NCI-H345 (cell line): ENCODE measurements at places on chromosomes 2 and 18.

- DNase-seq, result no peak
Measured at GRCh38 chr2:234970477-234970882, 18.7 kb downstream of the SH3BP4 start.

DNA sequence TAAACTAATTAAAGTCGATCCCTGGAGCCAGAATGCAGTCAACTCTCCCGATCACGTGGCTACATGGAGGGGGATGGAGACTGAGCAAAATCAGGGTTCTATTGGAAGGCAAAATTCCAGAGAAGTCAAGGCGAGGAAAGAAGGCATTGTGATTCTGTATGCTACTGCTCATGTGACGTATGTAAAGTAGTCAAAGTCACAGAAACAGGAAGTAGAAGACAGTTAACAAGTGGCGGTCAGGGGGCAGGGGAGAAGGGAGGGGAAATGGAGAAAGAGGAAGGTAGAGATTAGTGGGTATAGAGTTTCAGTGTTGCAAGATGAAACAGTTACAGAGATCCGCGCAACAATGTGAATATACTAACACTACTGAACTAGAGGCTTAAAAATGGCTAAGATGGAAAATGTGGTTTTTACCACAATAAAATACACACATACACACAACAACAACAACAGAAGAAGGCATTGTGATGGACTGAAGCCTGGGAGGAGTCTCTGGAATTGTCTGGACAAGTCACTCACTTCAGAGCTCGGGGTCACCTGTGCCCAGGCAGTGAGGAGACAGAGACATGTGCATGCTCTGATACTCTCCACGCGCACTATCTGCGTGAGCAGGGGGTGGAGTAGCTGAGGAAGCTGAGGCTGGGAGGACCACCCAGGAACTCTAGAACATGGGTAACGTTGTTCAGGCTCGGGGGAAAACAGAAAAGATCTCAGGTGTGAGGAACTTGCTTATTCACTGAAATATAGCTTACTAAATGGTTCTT is 89.9 kb upstream of the CDCA7 start:
- no peak for DNase-seq

DNA sequence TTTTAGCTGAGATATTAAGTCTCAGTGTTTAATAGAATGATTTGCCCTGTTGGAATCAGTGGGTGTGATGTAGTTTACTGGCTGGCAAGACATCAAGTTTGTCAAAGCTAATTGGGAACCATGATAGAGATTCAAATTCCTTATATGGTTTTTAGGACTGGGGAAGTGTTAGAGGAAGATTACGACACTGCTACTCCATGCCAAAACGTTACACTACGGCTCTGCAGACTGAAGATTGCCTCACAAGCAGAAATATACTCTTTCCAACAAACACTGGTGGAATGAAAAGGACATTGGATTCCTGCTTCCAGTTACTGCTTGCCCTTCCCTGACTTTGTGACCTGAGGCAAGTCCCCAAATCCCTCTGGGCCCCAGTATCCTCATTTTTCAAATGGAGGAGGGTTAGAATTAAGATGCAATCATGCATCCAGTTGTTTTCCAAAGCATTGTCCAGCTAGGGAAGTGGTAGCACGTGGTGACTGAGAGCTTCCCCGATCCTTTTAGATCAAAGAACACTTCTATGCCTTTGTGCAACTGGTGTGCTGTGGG is 147.6 kb downstream of the CDC42EP3 start:
- no peak for DNase-seq

DNA sequence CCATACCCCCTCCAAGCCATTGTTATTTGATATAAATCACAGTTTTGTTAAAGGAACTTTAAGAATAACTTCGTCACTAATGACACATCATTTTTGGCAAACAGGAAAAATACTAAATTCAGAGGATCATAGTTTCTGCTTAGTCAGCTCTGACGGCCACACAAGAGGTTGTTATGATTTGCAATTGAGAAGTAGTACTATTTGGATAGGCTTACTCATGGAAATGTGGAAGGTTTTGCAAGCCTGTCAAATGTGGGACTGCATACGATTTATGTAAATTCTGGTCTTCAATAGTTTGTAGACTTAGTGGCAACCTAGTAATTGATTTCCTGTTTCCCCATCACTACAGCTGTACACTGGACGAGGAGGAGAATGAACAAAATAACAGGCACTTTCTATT is 108.1 kb downstream of the ARHGEF33 start:
- DNase-seq, result no peak

DNA sequence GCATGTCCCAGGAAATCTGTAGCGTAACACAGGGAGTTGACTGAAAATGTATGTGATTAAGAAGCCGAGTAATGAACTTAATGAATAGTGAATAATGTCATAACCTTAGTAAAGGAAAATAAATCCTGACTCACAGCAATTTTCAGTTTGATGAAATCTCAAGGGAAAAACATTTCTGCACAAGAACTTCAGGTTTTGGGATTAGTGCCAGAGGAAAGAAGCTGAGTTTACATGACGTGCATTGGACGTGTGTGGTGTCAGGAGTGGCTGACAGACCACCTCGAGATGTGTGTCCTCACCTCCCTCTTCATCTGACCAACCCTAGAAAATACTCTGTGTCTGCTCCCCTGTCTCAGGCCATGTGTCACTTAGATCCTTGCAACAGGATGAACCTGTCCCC is 39.1 kb downstream of the VWA3B start:
- DNase-seq, result no peak
